Foreskin melanocyte (primary cell): ENCODE measurements at places on chromosomes 16 and 17.
A peak's percentile ranks its signal among the peaks of the same experiment; 100 is the strongest.

- DNase-seq, result no peak
Observed at GRCh38 chr17:62043602-62044001, 21.5 kb downstream of the MED13 start.

GRCh38 chr17:44216694-44217093, 2.8 kb downstream of the UBTF start:
- DNase-seq, result no peak

- DNase-seq, result no peak
Observed at GRCh38 chr17:3904501-3904900, 11.6 kb upstream of the CAMKK1 start.

- peak; percentile 96 for DNase-seq
Observed at GRCh38 chr16:1839554-1839953, 12.5 kb downstream of the FAHD1 start.

- DNase-seq, result no peak
Observed at GRCh38 chr17:19738757-19739156, 9.3 kb downstream of the ALDH3A1 start.

GRCh38 chr16:24685539-24686432, 43.7 kb upstream of the TNRC6A start:
- no peak for DNase-seq

GRCh38 chr17:59828478-59828760, 64.3 kb downstream of the TUBD1 start:
- DNase-seq, result no peak

GRCh38 chr17:16190703-16191360, 24.5 kb downstream of the NCOR1 start:
- DNase-seq, result no peak

DNA sequence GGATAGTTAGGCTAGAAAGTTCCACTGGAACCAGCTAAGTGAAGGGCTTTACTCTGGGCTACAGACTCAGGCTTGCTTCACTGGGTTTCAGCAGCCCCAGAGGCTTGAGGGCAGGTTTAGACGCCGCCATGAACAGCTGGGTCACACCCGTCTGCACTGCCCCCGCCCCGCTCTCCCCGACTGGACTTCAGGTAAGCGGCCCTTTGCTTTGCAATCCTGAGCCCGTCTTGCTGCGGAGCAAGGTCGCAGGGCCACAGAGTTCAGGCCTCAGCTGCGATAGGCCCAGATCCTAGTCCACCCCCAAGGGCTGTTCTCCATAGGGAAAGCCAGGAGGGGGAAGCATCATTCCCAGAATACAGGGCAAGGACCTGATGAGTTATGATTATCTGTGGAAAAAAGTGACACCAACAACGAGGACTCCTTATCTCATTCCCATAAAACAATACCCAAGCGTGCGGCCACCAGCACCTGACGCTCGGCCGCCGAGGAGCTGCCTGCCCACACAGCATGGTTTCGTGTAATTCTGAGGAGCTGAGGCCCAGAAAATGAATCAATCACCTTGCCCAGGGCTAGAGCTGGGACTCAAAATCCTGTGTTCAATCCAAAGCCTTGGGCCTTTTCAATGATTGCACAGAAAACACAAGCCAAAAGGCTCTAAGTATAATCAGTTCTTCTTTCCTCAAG, 20.4 kb downstream of the MEAK7 start:
- no peak for DNase-seq

- DNase-seq, result no peak
Observed at GRCh38 chr17:17757391-17757791, 76.1 kb downstream of the RAI1 start.

DNA sequence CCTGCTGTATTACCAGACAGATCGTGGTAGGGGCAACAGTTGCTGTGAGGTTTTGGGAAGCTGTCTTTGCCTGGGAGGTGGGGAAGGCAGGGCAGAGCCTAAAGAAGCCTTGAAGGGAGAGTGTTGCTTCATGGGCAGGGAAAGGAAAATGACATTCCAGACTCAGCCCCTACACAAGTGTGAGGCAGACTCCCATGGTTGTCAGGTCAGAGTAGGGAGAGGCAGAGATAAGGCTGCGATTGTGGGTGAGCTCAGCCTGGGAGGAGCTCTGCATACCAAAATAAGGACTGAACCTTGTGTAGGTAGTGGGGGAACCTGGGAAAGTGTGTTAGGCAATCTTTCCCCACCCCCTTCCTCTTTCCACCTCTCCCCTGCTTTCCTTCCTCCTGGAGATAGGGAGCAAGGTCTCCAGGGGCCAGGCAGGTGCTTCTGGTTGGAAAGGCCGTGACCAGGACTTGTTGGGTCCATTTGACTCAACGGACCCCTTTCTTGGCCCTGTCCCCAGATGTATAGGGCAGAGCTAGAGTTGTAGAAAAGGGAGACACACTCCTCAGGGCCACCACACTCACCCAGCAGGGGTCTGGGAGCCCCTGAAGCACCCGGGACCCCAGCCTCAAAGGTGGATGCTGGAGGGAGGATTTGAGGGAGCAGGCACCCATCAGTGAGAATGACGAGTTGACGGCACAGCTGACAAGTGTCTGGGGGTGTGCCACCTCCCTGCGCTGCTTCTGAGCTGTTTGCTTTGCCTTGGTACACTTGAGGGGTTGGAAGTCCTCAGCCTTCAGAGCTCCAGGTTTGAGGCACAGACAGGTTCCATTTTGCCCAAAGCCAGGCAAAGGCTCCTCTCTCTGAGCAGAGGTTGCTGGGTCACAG, 18.5 kb upstream of the TOB1 start:
- DNase-seq, result no peak

DNA sequence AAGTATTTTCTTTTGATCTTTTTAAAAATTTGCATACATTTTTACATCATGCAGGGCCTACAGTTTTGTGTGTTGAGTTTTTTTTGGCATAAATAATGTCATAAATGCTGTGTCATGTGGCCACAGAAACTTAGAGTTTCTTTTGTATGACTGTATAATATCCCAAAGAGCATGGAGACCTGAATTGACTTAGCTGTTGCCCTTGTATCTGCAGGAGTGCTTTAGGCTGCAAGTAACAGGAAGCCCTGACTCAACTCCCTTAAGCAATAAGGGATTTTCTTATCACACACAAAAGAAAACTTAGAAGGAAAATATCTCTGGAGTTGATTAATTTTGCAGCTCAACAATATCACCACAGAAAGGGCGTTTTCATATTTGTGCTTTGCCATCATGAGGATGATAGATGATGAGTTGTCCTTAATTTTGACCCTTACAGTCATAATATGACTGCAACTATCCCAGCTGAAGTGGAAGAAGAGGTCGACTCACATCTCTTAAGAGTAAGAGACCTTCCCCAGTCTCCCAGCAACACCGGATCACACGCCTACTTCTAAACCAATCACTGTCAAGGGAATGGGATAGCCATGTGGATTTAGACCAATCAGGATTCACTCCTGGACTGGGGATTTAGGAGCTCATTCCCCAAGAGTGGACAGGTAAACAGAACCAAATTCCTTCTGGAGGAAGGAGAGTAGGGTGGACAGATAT, 138.9 kb downstream of the GSG1L start:
- no peak for DNase-seq

DNA sequence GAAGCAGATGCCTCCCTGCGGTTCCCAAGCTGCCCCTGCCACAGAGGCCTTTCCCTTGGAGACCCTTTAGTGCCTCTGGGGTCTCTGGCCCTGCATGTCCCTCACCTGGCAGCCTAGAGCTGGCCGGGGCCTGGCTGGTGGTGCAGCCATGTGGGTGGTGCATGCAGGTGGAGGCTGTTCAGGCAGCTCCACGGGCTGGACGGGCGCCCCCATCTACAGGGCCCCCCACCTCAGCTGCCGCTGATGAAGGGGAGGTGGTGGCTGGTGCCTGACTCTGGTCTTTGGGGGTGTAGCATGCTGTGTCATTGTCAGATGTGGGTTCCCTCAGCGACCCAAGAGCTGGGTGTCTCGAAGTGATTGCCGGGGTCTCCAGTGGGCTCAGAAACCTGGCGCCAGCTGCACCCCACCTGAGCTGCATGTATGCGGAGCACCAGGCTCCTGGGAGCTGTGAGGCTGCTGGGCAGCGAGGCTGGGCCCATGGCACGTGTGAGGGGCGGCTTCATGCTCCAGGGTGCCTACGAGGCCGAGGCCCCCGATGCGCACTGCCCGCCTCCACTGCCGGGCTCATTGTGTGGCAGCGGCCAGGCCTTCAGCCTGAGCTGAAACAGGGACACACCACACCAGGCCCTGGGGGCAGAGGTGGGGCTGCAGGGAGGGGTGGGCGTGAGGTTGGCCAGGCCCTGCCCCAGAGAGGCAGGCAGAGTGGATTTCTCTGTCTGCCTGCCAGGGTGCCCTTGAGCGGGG, 57.0 kb downstream of the BAIAP2 start:
- DNase-seq, result no peak

DNA sequence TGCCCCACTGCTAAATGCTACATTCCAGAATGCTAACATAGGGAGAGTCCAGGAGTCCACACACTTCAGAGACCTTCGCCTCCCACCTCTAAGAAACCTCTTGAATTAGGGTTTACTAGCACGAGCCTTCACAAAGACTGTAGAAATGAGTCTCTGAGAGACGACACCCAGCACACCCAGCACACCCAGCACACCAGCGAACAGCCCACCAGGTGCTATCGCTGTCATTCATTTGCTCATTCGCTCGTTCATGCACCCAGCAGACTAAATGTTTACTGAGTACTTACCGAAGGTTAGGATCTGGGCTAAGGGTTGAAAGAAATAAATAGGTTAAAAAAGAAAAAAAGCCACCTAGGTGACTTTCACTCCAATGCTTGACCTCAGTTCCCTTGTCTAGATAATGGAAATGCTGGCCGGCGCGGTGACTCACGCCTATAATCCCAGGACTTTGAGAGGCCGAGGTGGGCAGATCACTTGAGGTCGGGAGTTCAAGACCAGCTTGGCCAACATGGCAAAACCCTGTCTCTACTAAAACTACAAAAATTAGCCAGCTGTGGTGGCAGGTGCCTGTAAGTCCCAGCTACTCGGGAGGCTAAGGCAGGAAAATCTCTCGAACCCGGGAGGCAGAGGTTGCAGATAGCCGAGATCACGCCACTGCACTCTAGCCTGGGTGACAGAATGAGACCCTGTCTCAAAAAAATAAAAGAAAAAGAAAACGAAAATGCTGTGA, 100.8 kb downstream of the ADCY9 start:
- no peak for DNase-seq

DNA sequence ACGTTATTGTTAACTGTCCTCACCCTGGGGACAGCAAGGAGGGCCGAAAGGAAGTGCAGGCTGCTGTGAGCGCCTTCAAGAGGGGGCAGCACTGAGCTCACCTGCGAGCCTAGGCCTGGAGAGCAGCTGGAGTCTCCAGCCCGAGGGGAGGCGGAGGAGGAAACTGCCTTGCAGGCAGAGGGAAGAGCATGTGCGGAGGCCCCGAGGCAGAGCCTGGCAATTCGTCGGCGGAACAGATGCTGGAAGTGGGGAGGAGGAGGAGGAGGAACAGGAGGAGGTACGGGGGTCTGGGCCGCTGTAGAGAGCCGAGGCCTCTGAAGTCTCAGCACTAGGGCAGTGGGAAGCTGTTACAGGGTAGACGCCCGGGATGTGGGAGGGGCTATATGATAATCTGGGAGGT, 49.6 kb upstream of the PLCG2 start:
- DNase-seq, result no peak

GRCh38 chr16:56203052-56203451, 11.8 kb downstream of the GNAO1 start:
- DNase-seq, result no peak

- no peak for DNase-seq
Observed at GRCh38 chr16:64096689-64097088, 1025.2 kb downstream of the CDH11 start.

GRCh38 chr17:28346746-28347246, 10.5 kb downstream of the POLDIP2 start:
- peak; percentile 11 for DNase-seq

DNA sequence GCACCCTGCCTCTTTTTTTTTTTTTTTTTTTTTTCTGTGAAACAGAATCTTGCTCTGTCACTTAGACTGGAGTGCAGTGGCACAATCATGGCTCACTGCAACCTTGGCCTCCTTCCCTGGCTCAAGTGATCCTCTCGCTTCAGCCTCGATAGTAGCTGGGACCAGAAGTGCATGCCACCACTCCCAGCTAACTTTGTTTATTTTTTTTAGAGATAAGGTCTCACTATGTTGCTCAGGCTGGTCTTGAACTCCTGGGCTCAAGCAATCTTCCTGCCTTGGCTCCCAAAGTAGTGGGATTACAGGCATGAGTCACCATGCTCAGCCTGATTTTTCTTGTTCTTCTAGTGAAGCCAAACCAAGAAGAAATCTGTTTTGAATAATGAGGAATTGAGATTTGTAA, 25.0 kb downstream of the CDK12 start:
- no peak for DNase-seq

GRCh38 chr17:1256699-1257098, 13.5 kb upstream of the BHLHA9 start:
- no peak for DNase-seq

- DNase-seq, result no peak
Observed at GRCh38 chr17:21210411-21211076, 3.4 kb downstream of the TMEM11 start.

GRCh38 chr17:79627766-79628690, 17.2 kb upstream of the RBFOX3 start:
- no peak for DNase-seq

DNA sequence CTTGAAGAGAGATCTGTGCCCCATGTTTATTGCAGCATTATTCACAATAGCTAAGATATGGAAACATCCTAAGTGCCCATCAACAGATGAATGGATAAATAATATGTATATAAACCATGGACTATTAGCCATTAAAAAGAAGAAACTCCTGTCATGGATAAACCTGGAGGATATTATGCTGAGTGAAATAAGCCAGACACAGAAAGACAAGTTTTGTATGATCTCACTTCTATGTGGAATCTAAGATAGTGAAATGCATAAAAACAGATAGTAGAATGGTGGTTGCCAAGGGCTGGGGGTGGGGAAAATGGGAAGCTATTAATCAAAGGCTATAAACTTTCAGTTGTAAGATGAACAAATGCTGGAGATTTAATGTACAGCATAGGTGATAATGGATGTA, 19.9 kb upstream of the HEATR6 start:
- DNase-seq, result no peak

DNA sequence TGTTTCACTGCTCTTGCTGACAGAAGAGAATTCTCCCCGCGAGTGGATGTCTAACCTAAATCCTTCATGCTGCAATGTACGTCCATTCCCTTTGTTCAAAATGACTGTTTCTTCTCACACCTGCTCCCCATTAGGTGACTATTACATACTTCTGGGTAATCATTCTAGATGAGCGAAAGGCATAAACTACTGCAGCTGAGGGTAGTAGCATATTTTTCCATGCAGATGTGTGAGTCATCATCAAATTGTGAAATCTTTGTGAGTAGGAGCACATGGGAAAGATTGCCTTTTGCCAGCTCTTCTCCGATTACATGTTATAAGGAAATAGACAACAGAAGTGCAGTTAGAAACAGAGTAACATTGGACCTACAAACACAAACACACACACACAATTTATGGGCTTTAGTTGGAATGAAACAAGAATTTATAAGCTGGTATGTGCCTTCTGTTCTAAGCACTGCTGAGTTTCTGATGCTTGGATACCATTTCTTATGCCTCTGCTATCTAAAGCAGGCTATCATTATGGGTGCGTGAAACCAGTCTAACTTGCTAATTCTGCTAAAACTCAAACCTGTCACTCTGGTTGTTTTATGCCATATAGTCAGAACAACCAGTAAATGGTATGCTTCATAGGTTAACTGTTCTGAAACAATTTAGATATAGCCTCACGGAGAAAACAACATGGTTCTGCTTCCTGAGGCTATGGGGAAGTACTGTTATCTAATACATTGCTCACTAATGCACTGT, 346.9 kb upstream of the PSMD7 start:
- peak; percentile 24 for DNase-seq
